ENCODE measurements at places on chromosomes 11 and 22.

GRCh38 chr11:67389477-67389876, 2.3 kb upstream of the RAD9A start:
- DNase-seq = no peak

GRCh38 chr22:20131597-20131858, at the start of gene ZDHHC8:
ZDHHC8 (plus strand) TSS chr22:20131804; CDS start chr22:20131948, 144 bp downstream.
- no peak for DNase-seq

DNA sequence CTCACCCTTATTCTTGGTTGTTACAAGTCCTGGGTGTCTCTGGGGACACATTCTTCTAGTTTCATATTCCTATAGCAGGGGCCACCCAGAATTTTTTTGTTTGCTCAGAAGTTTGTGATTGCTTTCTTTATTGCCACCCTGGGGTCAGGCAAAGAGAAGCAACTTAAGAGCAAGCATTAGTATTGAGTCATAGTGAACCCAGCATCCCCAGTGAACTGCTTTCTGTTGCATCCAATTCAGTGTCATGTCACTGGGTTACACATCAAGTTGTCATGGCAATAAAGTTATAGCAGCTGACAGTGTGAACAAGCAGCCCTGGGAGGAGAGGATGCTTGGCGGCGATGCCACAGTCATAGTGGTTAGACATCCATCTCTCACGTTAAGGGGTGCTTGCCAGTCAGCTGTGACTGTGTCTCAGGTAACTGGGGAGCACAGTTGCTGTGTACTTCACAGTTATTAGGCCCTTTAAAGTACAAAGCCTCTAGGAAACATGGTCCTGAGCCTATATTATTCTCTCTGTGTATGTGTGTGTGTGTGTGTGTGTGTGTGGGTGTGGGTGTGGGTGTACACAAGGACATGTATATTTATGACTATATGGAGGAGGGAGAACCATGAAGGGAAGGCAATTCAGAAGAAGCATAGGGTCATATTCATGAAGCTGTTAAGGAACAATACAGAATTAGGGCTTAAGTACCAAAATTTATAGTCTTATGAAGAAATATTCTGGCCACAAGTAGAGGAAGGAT, 52.5 kb downstream of the TRIM44 start:
- no peak for DNase-seq

- DNase-seq = no peak
Observed at GRCh38 chr22:49359076-49359475, 468.6 kb downstream of the BRD1 start.

GRCh38 chr11:67293090-67293489, 4.0 kb downstream of the ANKRD13D start:
- no peak for DNase-seq

- DNase-seq = no peak
Observed at GRCh38 chr22:28143241-28143865, 224.3 kb upstream of the PITPNB start.

- no peak for DNase-seq
Observed at GRCh38 chr11:119359365-119360214, 13.1 kb upstream of the MFRP start.

DNA sequence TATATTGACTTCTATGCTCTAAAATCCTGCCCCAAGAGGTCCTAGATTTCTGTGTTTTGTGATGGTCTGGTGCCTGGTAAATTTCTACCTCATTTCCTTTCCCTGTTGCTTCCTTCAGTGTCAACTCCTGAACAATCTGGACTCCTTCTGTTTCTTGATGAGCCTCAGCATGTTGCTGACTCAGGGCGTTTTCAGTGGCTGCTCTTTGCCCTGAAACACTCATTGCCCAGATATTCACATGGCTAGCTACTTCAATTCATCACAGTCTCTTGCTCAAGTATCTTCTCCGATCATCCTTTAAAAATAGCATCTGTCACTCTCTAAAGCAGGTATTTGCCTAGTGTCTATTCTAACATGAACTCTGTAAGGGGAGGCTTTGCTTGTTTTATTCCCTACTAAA, 526.3 kb upstream of the RAG2 start:
- DNase-seq = no peak

DNA sequence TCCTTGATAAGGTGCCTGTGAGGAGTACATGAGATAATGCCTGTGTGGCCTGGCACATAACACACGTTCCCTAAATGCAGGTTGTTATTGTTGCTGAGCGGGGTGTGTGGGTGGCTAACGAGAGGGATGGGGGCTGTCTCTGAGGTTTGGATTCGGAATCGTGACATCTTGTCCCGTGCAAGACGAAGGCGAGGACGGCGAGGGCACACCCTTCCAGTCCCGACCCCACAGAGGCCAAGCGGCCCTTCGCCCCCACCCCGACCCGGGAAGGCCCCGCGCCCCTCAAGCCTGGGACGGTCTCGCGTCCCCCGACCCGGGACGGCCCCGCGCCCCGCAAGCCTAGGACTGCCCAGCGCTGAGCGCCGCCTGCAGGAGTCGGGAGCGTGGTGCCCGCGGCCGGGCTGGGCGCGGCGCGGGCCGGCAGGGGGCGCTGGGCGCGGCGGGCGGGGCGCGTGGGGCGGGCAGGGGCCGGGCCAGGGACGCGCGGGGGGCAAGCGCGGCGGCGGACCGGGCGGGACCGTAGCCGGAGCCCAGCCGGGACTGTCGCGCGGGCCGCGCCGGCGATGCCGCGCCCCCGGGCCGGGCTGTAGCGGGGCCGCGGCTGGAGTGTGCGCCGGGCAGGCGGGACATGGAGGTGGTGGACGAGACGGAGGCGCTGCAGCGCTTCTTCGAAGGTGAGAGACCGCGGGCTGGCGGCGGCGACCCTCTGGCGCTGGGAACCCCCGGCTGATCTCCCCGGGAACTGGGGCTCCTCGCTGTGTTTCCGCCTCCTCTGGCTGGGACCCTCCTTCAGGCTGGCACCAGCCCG, at the start of gene MYRF:
Gene MYRF, plus strand, starts transcription at position 520 of the 808 bp plus-strand sequence. Its CDS starts 109 bp downstream, at position 629.
- no peak for DNase-seq

- no peak for DNase-seq
Observed at GRCh38 chr22:35334004-35334403, 34.3 kb downstream of the TOM1 start.

- DNase-seq = no peak
Observed at GRCh38 chr11:79691445-79691844, 250.6 kb upstream of the TENM4 start.

DNA sequence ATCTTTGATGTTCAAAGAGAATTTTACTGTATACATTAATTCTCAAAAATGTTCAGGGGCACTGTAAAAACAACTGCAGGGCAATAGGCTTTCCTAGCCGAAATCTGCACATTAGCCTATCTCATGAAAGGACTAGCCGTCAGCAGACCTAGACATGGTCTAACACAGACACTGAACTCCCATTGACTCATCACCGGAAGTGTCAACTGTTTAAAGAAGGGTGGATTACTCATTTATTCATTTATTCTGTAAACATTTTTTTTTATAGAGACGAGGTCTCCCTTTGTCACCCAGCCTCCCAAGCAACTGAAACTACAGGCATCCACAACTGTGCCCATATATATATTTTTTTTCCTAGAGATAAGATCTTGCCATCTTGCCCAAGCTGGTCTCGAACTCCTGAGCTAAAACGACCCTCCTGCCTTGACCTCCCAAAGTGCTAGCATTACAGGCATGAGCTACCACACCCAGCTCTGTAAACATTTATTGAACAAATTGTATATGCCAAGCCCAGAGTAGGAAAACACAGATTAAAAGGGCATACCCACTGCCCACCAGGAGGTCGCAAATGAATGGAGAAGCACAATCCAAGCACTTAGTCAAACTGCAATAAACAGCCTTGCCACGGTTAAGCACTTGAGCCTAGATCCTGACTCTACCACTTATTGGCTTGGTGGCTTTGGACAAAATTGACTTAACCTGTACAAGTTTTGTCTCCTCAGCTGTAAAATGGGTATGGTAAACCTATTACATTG, 26.6 kb downstream of the RAB30 start:
- no peak for DNase-seq

DNA sequence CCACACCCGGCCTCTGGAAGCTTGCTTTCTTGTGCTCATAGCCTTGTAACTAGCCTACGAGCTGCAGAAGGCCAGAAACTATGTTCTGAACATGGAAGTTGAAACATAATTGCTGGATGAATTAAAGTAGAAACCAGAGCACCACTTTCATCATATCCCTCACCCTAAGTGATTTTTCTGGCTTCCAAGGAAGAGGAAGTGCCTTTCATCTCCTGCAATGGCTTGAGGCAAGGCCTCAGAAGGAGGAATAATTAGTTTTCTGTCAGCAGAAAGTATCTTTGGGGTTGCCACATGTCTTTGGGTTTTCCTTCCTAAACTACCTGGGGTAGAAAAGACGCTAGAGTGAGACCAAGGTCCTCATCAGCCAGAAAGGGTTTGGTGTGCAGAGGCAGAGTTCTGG, 14.5 kb downstream of the RPL27A start:
- DNase-seq = no peak

GRCh38 chr11:75490221-75491181, 35.2 kb downstream of the GDPD5 start:
- DNase-seq = no peak

DNA sequence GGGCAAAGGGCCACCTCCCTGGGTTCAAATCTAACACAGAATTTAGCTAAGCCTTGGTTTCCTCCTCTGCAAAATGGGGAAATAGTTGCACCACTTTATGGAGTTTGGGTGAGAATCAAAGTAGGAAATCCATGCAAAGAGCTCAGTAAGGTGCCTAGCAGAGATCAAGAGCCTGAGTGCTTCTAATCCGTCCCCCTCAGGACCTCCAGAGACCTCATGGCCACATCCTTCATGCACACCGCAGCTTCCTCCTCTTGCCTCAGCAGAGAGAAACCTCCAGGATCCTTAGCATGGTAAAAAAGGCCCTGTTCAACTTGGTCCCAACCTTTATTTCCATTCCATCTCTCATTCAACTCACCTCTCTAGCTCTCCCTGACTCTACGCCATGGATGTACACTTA, 37.8 kb upstream of the NAV2 start:
- no peak for DNase-seq

- no peak for DNase-seq
Observed at GRCh38 chr11:64063777-64064176, 28.0 kb downstream of the FLRT1 start.

GRCh38 chr11:65719871-65720210, 757 bp downstream of the RNASEH2C start:
- no peak for DNase-seq

- DNase-seq = no peak
Observed at GRCh38 chr22:27183474-27183873, 526.1 kb downstream of the MIAT start.

GRCh38 chr11:33532720-33533385, 167.8 kb downstream of the C11orf91 start:
- no peak for DNase-seq

GRCh38 chr11:84249344-84250135, 963.4 kb upstream of the CCDC90B start:
- no peak for DNase-seq

DNA sequence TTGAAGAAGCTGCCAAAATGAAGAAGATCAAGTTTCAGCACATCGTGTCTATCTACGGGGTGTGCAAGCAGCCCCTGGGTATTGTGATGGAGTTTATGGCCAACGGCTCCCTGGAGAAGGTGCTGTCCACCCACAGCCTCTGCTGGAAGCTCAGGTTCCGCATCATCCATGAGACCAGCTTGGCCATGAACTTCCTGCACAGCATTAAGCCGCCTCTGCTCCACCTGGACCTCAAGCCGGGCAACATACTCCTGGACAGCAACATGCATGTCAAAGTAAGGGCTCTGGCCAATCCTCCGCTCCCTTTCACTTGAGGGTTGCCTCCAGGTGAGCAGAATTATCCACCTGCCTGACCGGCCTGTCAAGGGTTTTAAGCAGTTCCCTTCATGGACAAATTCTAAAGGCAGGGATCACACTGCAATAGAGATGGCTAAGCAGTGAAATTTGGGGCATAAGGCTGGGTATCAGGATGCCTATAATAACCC, 6.0 kb downstream of the ANKK1 start:
- no peak for DNase-seq

- DNase-seq = no peak
Observed at GRCh38 chr22:29951791-29952413, 68.9 kb downstream of the MTMR3 start.

GRCh38 chr22:30868663-30869385, 99.8 kb downstream of the MORC2 start:
- DNase-seq = no peak

DNA sequence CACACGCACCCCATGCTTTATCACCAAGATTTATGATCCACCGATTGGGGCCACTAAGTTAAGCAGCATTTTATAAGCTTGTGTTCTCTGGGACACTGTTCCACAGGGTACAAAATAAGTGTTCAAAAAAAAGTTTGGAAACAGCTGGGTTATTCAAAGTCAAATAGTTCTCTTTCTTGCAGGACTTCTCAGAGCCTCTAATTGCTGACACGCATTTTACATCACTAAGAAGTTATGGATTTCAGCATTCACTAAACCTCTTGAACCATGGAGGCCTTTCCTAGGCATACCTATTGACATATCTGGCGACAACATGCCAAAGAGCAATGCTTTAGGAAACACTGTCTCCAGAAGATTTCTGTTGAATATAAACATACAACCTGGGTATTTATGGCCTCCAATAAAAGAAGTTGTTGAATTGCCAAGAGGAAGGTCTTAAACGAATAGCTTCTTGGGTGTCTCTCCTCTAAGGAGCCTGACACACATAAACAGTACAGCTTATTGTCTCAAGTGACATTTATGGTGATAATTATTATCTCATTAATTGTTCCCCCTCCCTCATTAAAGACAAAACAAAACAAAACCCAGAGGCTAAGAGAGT, 147.1 kb upstream of the ARHGAP20 start:
- no peak for DNase-seq

GRCh38 chr11:116874251-116874650, 36.8 kb upstream of the APOA1 start:
- DNase-seq = no peak

GRCh38 chr11:103637295-103637694, 399.1 kb upstream of the DDI1 start:
- DNase-seq = no peak

- no peak for DNase-seq
Observed at GRCh38 chr11:45092901-45093760, 53.3 kb upstream of the PRDM11 start.

DNA sequence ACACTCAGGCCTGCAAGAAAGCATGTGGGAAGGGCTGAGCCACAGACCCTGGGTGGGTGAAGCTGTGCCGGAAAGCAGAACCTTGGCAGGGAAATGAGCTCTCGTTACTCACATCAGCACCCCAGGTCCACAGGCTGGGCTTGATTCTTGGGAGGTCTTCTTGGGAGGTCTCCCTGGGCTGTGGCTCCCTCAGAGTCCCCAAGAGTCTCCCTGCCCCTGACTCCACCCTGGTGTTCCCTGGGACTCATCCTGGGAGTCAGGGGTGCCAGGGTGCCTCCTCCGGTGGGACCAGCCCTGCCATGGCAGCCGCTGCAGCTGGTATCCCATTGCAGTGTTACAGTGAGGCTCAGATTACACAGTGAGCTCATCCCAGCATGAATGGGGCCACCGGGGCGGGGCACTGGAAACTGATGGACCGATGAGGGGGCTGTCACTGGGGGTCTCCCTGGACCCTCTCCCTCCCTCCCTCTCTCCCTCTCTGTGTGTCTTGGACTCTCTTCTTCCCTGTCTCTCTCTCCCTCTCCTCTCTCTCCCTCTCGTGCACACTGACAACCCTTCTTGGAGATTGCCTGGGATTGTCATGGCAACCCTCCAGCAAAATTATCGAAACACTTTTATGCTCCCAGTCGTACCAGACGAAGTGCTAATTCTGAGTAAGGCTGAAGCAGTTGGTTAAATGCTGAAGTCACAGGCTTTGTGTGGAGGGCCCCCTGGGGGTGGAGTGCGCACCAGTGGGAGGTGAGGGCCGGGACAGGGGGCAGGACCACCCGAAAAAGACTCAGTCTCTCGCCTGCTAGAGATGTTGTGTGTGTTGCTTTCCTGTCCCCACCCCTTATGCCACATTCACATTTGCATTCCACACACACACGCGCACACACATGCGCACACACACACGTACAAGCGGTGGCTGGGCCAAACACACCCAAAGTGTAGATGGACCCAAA, 8.6 kb upstream of the C11orf96 start:
- no peak for DNase-seq

All from pulmonary artery endothelial cell (primary cell).